ENCODE measurements at places on chromosomes 7 and 10.

- DNase-seq = no peak
Measured at GRCh38 chr7:101784292-101785127, 32.9 kb upstream of the CUX1 start.

- DNase-seq = peak; percentile 51
Measured at GRCh38 chr7:26686448-26686981, 177.9 kb downstream of the SKAP2 start.

- DNase-seq = no peak
Measured at GRCh38 chr10:86057708-86058107, 308.9 kb downstream of the GRID1 start.

DNA sequence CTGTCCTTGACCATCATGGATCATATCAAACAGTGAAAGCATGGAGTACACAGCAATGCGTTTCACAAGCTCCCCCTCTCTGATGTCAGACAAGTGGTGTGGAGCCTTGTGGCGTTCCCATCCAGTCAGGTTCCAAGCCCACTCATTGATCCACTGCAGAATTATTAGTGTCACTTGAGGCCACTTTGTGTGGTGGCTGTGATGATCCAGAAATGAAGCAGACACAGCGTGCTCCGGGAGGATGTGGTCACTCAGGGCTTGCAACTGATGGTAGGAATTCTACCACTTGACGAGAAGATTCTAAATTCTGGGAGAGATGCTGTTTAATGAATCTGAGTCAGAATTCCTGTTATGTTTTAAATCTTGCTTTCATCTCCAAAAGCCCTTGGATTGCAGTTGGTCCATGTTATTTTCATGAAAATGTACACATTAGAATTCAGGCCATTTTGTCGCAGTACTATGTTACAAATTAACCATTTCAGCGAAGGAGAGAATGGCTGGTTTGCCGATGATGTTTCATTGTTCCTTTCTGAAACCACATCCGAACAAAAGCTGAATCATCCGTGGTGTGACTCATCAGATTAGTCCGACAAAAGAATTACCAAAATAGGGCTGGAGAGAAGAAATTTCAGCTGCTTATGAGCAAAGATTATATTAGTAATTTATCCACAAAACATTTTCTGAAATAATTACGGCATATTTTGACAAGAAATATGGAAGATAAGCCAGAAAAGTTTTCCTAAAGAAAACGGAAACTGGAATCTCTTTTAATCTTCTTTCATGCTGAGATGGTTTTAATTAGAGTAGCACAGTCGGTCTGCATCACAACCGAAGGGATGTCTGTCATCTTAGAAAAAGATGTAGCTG is 48.1 kb downstream of the INSYN2A start:
- peak; percentile 88 for DNase-seq

GRCh38 chr10:48638158-48638557 is 33.3 kb upstream of the ARHGAP22 start:
- DNase-seq = no peak

GRCh38 chr10:90751107-90751997 is 106.5 kb downstream of the HTR7 start:
- DNase-seq = peak; percentile 71

DNA sequence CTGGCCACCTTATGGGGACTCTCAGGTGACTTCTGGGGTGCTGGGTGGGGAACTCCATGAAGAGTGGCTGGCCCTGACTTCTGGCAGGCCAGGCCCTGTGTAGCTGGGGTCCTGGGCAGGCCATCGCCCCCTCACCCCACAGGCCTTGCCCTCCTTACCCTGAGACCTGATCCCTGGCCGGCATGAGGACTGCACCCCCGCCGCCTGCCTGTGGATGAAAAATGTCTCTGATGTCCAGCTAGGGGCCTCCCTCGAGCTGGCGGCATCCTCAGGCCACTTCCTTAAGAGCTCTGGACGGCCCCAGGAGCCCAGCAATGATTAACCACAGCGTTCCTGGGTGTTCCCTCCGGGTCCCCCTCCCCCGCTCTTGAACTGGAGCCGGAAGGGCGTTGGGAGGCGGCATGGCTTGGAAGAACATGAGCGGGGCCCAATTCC is 31.8 kb upstream of the SHH start:
- no peak for DNase-seq

GRCh38 chr10:98925651-98926050 is 310.0 kb downstream of the HPSE2 start:
- DNase-seq = no peak

DNA sequence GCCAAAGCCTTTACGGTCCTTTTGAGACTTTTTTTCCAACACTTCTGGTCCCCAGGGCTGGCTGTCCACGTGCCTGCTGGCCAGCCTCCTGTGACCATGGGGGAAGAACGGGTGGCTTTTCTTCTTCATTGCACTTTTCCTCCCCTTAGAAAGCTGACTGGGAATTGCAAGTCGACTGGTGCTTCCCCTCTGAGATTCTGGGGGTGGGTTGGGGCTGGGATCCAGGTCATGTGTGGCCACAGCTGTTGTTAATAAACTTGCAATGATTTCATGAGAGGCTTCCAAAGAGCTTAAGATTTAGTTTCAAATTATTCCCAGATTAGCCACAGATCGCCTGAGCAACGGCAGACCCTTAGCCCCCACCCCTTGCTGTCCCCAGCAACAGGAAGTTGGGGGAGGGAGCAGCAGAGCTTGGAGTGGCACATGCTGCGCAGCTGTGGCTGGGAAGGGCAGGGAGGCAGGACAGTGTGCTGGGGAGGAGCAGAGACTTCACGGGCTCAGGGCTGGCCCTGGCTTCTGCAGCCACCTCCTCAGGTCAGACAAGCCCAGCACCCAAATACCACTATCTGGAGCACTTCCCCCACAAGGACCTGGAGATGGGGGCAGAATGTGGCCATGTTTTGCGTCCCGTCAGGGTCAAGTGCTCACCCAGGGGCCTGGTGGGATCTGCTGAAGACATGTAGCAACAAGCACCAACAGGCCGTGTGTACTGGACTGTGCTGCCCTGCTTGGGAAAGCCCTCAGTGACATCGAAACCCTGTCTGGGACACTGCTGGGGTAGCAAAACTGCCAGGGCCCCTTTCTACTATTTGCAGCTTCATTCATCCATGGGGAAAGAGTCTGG is 147.1 kb downstream of the RNF216 start:
- no peak for DNase-seq

GRCh38 chr7:55099066-55099820 is 80.4 kb downstream of the EGFR start:
- peak; percentile 72 for DNase-seq

DNA sequence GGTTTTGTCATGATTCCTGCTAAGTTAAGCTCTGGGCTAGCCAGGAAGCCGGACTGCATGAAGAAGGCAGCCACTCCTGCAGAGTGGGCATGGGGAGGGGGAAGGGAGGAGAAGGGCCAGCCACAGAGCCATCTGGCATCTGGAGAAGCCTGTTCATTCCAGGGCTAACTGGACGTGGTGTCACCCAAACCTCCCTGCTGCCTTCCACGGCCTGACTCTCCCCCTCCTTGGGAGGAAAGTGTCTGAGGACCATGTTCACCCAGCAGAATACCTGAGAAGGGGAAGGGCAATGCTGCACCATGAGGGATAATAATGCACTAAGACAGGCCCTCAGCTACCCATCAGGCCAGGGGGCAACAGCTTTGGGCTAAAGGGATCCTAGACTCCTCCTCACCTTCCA is 15.4 kb downstream of the AQP1 start:
- no peak for DNase-seq

- DNase-seq = no peak
Measured at GRCh38 chr10:127158662-127159061, 37.7 kb downstream of the INSYN2A start.

GRCh38 chr10:13001041-13001886 is at the start of gene CCDC3:
Gene CCDC3 (minus strand): TSS chr10:13001713. CDS start chr10:13001570, 143 bp downstream.
- DNase-seq = no peak

- no peak for DNase-seq
Measured at GRCh38 chr7:102819151-102819550, 70.4 kb downstream of the FAM185A start.

- no peak for DNase-seq
Measured at GRCh38 chr7:36784991-36785940, 61.0 kb upstream of the AOAH start.

DNA sequence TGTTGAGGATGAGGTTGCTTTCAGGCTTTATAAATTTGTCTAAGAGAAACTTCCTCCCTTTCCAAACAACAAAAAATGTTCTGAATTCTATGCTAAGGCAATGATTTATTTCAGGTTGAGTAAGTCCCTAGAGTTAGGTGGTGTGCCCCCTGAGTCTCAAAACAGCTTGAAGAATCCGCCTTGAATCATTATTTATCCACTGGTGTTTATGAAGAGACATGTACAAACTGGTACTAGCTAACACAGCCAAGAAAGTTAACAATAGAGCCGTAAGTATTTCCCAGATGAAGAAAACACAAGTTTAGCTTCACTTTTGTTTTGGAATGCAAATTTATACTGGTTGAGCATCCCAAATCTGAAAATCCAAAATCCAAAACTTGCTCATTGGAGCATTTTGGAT is 66.2 kb upstream of the SRPK2 start:
- DNase-seq = peak; percentile 16

GRCh38 chr10:1732564-1732996 is 4.7 kb downstream of the ADARB2 start:
- peak; percentile 78 for DNase-seq

DNA sequence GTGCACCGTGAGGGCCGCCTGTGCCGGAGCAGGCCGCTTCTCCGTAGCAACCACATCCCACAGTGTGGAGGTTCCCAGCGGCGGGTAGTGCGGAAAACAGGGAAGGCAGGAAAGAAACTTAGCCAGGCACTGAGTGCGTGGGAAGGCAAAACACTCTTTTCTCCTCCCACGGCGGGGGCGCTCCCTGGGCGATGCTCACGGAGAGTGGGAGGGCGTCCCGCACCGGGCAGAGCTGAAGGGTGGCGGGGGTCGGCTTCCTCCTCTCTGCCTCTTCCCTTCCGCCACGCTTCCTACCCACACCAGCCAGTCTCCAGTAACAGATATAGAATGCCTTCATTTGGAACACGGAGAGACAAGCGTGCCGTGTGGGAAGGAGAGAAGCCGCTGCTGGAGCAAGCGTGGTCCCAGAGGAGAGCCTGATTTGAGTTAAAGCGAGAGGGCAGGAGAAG is 252.5 kb downstream of the PAXIP1 start:
- no peak for DNase-seq

DNA sequence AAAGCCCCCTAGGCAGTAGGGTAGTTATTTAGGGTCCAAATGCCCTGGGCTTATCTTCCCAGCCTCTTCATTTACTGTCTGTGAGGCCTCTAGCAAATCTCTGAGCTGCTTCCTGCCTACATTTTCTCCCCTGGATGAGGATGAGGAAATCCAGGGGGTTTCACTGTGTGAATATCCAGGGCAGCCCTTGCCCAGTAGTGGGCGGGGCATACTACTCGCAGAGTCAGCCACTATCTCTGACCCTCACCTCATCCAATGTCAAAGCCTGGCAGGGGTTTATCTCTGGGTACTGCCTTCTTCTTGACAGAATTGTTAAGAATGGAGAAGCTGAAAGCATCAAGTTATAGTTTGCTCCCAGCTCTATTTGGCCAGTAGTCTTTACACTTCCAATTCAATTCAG is 48.9 kb downstream of the CUZD1 start:
- no peak for DNase-seq

GRCh38 chr7:155327590-155328320 is 30.1 kb downstream of the INSIG1 start:
- DNase-seq = no peak

- no peak for DNase-seq
Measured at GRCh38 chr10:105745596-105746148, 1104.6 kb downstream of the SORCS3 start.

DNA sequence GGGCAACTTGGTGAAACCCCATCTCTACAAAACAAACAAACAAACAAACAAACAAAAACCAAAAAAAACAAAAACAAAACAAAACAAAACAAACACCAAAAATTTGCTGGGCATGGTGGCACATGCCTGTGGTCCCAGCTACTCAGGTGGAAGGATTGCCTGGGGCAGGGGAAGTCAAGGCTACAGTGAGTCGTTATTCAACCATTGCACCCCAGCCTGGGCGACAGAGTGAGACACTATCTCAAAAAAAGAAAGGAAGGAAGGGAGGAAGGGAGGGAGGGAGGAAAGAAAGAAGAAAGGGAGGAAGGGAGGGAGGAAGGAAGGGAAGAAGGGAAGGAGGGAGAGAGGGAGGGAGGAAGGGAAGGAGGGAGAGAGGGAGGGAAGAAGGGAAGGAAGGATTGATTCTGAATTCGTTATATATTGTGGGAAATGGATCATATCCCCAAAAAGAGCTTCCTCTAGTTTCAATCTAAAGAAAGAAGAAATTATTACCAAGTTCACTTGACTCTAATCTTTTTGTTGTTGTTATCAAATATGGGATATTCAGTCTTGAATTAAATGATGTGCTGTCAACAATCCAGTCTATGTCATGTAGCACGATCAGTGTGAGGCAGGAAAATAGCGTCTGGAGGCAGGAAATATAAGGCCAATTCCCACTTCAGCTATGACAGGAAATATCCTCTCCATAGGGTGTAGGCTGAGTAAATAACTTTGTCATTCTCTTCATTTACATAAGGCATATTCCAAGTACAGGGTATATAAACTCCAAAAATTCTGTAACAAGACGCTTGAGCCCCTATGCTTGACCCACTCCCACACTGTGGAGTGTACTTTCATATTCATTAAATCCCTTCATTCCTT is 26.2 kb upstream of the TRIM24 start:
- no peak for DNase-seq

GRCh38 chr10:63717027-63717715 is 196.0 kb downstream of the REEP3 start:
- DNase-seq = no peak

DNA sequence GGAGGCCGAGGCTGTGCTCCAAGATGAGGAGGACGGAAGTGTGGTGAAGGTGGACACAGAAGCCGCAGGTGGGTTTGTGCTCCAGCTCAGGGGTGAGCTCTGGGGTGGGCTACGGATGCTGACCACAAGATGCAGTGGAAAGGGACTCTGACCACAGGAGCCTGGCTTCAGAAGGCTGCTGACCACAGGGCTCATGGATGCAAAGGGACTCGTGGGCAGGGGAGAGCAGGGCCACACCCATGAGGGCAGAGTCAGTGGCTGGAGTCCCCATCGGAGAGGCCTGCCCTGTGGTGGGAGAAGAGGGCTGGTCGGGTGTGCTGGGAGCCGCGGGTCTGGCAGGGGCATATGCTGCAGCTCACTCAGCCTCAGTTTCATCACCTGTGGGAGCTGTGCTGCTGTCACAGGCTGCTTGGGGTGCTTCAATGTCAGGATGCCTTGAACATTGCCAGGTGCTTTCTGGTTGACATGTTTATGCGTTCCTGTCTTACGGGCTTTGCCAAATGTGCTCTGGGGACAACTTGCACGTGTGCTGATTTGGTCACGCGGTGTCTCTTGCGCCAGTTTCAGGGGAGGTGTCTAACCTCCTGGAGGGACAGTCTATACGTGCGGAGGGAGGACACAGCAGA is 13.7 kb downstream of the SCART1 start:
- DNase-seq = no peak

All from MCF 10A (cell line).